Large intestine (tissue), 12 donors: ENCODE measurements at places on chromosomes 5 and 9.

- DNase-seq, result no peak
Measured at GRCh38 chr5:418162-419121, 24.5 kb upstream of the EXOC3 start.

GRCh38 chr9:106414042-106414441 lies 448.9 kb upstream of the ZNF462 start:
- no peak for DNase-seq

DNA sequence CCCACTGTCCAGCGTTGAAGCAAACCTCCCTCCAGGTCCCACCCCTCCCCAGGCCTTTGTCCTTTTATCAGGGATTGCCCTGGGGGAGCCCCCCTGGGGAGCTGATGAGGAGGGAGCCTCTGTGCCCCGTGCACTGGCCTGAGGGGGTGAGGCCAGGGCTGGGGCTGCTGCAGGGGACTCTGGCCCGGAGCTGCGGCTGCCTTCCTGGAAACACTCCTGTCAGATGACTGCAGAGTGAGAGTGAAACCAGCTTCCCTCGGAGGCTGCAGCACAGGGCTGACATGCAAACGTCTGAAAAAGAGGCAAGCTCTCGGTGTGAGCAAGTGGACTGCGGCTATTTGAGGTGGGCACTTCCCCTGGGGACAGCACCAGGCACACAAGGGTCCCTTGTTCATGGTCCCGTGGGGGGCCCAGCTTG lies 4.6 kb upstream of the TRAF2 start:
- DNase-seq, result peak; percentile 91

DNA sequence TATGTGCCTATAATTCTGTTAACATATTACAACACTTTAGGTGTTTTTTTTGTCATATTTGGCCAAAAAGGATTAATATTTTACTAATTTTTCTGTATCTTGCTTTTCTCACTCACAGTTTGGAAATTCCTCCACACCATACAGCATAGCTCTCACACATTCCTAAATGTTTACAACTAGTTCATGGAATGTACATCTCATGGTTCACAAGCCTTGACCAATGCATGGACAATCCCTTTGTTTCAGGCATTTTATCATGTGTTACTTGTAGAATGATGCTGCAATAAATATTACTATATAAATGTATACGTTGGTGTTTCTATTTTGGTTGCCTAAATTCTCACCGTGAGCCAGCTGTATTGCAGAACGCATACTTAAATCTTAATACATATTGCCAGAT lies 80.5 kb upstream of the SPATA31C2 start:
- no peak for DNase-seq

- peak; percentile 30 for DNase-seq
Measured at GRCh38 chr9:27888661-27889295, 315.5 kb upstream of the C9orf72 start.

GRCh38 chr5:135192351-135192750 lies 158.3 kb upstream of the PITX1 start:
- no peak for DNase-seq

- DNase-seq, result no peak
Measured at GRCh38 chr5:96066386-96066719, 104.7 kb upstream of the ELL2 start.

DNA sequence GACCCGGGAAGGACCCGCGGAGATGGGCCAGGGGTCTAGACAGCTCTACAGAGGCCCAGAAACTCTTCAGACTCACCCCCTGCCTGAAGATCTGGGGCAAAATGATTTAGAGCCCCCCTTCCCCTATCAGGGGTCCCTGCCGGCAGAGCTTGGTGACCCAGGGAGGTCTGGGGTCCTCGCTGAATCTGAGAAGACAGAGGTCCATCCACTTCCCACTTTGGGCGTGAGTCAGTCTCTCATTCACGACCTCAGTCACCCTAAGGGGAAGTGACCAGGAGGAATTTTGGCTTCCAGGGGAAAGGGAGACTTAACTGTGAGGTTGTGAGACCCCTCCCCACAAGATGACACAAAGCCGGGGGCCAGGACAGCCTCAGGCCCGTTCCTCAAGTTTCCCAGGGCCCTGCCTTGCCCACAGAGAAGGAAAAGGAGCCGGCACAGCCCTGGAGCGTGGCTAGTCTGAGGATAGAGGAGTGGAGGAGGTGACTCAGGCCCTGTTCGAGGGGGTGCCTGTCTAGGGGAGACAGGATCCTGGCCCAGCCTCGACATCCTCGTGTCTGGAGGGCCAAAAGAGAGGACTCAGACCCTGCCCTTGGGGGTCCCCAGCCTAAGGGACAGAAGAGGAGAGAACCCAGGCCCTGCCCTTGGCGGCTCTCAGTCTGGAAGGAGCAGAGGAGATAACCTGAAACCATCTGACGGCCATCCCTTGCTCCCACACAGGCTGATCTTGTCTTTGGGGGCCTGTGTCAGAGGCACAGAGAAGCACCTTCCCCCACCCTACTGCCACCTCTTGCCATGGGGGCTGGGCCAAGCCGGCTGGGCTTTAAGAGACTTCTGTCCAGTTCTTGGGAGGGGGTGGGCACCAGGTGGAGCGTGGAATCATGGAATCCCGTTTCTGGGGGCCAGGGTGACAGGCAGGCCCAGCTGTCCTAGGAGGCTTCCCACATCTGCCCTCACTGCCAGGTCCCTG lies 889 bp downstream of the PDLIM4 start:
- no peak for DNase-seq

GRCh38 chr5:138372225-138372624 lies 19.7 kb downstream of the KDM3B start:
- no peak for DNase-seq

DNA sequence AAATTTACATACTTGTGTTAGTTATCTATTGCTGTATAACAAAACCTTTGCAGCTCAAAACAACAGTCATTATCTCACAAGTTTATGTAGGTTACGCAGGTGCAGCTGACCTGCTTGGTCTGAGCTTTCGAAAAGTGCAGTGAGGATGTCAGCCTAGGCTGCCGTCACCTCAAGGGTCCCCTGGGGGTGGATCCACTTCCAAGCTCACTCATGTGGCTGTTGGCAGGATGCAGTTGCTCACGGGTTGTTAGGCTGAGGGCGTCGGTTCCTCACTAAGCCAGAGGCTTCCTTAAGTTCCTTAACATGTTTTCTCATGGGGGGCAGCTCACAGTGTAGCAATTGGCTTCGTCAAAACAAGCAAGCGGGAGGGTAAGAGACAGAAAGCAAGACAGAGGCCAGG lies 139.8 kb downstream of the DOCK8 start:
- DNase-seq, result no peak

DNA sequence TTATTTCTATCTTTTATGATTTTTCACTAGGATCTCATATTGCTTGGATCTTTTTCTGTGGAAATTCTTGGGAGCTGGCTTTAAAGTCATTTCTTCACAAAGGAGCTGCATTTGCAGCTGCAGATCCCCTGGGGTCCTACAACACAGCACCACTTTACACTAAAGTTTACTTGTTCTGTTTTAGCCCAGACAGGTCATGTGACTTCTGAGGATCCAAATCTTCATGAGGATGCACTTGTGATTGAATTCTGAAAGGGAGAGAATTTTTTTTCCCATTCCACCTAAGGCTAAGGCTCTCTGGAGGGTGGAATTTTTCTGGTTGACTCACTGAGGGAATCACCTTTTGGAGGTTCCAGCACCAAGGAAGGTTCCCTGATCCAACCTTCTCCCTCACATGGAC lies 43.4 kb downstream of the ACOT12 start:
- no peak for DNase-seq

- DNase-seq, result no peak
Measured at GRCh38 chr5:132501629-132501956, 11.0 kb upstream of the IRF1 start.

DNA sequence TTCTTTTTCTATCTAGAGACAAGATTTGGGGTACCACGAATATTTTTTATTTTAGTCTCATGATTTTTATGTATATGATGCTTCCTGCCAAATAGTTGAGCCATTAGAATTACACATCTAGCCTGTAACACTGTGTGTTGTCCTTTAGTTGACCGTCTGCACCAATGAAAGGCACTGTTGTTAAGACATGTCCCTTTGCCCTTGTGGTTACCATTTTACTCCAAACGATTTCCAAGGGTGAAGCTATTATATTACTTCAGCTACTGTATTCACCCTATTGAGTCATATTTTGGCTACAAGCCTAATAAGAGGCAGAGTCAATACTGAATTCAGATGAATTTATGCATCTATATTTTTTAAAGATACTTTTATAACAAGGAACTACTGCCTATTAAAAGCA lies 207.6 kb downstream of the CETN3 start:
- DNase-seq, result no peak

DNA sequence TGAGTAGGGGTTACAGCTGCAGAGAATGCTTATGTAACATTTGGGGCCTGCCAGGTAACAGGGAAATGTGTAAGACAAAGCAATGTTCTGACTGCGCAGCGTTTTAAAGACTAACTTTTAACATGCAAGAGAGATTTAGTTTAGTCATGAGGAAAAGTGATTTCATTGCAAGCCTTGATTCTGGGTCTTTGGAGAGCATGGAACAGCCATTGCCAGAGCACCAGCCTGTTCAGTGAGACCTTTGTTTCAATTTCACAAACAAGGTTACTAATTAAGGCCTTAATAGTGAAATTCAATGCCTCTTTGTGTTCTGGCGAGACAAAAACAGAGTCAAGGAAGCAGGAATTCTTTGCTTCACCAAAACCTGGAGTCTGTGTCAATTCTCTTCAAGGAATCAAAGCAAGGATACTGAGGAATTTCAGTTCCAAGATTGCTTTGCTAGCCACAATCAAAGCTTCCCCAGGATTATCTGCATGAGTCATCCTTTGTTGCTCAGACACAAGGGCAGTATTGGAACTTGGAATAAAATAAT lies 14.4 kb downstream of the CKMT2 start:
- no peak for DNase-seq

DNA sequence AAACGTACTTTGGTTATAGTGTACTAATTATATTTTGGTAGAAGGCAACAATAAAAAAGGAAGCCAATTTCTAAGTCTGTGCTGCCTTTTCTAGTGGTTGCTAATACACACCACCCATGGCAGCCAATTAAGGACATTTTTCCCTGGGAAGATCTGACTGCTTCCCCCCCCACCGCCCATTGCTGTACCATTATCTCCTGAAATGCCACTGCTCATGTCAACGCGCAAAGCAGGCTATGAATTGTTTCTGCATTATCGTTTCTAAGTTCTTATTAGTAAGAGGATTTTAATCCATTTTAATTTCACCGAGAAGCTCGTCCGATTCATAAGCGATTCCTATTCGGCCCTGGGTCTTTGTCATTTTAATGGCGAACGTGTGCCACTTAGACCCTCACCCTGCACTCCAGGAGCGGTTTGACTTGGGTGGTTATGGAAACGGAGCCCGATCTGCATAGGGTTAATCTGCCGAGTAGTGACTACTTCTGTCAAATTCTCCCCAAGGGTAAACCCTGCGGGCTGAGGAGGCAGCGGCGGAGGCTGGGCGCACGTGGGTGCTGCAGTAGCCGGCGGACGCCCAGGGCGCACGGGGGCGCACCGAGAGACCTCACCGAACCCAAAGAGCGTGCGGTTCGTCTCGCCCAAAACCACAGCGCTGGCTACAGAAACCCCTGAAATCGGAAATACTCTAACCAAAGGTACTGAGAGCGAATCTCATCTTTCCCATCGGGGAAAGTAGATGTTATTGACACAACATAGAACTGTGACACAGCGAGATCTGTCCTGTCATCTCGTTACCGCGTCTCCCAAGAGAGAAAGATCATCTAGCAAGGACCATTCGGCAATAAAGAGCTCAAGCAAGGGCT lies 55.8 kb upstream of the SHC3 start:
- no peak for DNase-seq

DNA sequence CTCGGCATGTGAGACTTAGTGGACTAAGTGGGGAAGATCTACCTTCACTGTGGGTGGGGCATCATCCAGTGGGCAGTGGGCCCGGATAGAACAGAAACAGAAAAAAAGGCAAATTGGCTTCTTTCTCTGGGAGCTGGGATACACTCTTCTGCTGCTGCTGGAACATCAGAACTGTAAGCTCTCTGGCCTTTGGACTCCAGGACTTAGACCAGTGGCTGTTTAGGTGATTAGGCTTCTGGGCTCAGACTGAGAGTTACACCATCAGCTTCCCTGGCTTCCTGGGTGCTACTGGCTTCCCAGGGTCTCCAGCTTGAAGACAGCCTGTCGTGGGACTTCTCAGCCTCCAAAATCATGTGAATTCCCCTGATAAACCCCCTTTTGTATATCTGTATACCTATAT lies 122.7 kb upstream of the SLC28A3 start:
- DNase-seq, result peak; percentile 34

DNA sequence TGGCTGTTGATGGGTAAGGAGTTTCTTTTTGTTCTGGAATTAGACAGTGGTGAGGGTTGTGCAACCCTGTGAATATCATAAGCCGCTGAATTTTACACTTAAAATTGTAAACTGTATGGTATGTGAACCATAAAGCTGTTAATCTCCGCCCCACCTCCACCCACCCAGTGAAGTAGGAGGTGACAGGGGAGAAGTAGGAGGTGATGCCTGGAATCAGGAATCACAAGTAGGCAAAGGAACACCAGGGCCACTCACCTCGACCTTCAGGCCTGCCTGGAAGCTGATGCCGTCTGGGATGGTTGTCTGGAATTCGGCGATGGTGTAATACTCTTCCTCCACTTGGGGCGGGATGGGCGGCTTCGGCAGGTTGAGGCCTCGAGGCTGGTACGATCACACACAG lies 62.3 kb upstream of the UBTD2 start:
- no peak for DNase-seq
